ENCODE measurements at places on chromosomes 5 and 9.

DNA sequence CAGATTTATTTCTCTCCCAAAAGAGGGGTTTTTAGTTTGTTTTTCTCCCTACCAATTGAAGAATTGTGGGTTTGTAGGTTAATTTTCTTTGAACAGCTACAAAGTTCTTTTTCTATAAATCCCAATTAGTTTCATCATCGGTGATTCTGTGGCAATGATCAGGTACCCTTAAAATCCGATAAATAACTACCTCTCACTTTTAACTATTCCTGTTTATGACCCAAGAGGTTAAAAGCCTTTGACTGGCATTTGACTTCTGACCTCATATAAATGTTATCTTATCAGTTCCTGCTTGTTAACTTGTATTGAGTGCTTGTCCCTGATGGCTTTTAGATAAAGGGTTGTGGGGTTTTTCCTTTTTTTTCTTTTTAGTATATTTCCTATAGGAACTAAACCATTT lies 124.4 kb upstream of the TMEM161B start:
- DNase-seq = no peak

DNA sequence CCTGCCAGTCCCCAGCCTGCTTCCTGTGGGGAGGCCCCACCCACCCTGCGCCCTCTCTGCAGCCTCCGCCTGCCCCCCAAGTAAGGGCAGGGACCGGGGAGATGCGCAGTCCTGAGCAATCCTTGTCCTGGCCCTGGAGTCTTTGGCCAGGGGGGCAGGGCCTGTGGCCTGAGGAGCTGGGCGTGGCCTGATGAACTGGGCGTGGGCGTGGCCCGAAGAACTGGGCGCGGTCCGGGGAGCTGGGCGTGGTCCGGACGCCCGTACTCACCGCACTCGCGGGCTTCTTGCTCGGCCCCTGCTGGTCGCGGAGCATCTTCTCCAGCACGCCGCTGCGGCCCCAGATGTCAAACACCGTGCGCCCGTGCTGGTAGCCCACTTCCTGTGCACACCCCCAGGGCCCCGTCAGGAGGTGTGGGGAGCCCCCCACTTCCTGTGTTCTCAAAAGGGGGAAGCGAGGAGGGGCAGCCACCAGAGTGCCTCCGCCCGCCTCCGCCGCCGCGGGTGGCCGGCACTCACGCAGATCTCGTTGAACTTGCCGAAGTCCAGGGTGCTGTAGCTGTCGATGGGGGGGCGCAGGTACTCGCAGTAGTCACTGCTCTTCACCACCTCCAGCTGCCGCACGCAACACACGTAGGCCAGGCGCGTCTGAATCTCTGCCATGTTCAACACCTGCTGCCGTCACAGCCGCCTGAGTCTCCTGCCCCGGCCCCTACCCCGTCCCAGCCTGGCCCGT lies 2.7 kb upstream of the NSMF start:
- DNase-seq = peak; percentile 46

DNA sequence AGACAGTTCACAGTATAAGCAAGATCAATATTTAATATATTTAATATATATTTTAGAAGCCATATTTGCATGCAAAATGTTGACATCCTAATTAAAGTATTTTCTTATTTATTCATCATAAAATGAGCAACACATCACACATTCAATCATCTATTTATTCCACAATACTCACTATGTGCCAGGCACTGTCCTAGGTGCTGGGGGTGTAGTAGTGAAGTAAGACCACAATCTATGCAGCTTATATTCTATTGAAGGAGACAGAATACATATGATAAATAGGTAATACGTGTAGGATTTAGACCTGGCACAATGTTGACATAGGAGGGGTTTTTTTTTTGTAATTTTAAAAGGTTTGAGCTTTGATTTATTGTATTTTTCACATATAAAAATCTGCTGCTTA lies 63.1 kb downstream of the GRIN3A start:
- no peak for DNase-seq

GRCh38 chr5:148070621-148071020 lies 6.8 kb downstream of the SPINK5 start:
- no peak for DNase-seq

- DNase-seq = no peak
These were observed 26.0 kb downstream of the CRHBP start for GRCh38 chr5:76978869-76979268.

- no peak for DNase-seq
These were observed 18.8 kb upstream of the ENHO start for GRCh38 chr9:34541540-34541939.

- DNase-seq = no peak
These were observed 155.8 kb downstream of the BRINP1 start for GRCh38 chr9:119213471-119213870.

DNA sequence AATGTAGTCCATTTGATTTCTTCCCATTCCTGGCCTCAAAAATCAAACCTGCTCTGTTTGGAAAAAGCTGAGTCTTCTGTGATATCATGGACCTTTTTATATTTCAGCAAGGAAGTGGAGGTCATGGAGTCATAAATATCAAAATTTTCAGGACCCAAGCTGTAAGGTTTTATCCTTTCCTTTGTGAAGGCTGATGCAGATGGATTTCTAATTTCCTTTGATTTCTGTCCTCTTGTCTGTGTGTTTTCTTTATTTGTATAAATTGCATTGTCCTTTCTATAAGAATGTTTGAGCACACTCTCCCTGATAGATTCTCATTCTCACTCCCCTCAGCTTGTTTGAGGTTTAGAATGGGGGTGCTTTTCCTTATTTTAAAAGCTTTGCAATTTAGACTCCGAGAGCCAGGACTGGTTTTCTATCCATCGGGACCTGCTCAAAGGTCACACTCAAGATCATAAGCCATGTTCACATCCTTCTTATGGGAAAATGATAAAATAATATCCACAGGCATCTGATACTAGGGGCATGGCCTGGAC lies 127.4 kb upstream of the TMEM161B start:
- DNase-seq = no peak

GRCh38 chr9:113556877-113557593 lies 93.5 kb downstream of the RGS3 start:
- DNase-seq = no peak

GRCh38 chr5:116507051-116507537 lies 67.5 kb downstream of the SEMA6A start:
- no peak for DNase-seq

DNA sequence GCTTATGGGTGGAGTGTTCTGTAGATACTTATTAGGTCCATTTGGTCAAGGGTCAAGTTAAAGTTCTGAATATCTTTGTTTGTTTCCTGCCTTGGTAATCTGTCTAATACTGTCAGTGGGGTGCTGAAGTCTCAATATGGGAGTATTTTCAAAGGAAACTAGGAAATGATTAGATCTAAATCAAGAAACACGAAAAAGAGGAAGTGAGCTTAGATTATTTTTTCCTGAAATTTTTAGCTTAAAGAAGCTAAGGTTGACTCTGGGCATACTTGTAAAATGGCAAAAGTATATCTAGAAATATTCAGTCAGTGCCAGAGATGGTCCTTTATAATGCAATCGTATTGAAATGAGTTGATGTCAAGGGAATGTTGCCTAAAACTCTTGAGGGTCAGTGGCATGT lies 313.5 kb downstream of the ICE1 start:
- no peak for DNase-seq

GRCh38 chr5:32630867-32631491 lies 45.6 kb downstream of the SUB1 start:
- no peak for DNase-seq

GRCh38 chr5:133423011-133423617 lies 189.2 kb downstream of the FSTL4 start:
- no peak for DNase-seq

DNA sequence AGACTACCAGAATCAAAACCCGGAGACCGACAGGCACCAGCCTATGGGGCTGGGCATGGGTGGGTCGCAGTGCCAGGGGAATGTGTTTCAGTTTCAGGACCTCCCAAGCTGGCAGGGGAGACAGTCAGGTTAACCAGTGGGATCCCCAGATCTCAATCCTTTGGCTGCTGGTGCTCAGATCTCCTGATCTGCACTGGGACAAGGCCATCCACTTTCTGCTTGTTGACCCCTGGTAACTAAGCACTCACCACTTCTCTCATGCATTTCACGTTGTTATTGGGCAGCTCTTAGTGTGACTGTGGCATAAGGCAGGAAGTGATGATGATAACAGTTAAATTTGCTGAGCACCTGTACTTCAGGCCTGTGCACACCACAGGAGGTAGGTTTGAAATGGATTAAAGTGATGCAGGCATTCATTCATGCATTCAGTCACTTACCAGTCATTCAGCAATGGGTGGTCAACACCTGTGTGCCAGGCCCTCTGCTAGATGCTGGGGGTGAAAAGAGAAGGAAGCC lies 42.1 kb upstream of the STXBP1 start:
- DNase-seq = no peak

- no peak for DNase-seq
These were observed 172.8 kb upstream of the PLCXD3 start for GRCh38 chr5:41683181-41683580.

DNA sequence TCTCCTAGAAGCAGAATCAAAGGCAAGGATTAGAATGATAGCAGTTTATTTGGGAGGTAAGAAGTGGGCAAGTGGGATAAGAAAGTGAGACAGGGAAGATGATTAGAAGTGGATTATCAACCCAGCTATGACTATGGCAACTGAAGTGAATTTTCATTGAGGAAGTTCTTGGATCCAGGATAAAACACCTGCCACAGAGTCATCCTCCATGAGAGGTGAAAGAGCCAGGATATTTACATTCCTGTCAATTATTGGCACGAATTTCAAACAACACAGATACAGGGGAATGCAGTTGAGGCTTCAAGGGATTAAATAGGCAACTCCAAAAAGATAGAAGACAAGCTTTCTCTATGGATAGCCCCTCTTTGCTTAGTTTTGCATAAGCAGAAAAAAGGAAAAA lies 31.8 kb upstream of the ZNF366 start:
- DNase-seq = no peak

DNA sequence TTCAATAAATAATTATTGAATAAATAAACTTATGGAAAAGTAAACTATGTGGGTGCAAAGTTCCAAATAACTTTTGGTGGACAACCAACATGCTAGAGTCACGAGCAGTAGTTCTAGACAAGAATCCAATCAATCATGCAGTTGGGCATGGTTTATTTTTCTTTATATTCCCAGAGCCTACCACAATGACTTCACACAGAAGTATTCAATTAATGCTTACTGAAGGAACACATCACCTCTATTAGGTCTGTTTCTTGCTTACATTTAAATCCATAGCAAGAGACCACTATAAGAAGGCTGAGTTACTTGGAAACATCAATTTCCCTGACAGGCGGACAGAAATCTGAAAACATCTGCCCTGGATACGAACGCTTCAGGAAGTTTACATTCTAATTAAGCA lies 214.2 kb downstream of the TMEM232 start:
- DNase-seq = no peak

- no peak for DNase-seq
These were observed 53.9 kb downstream of the CDH6 start for GRCh38 chr5:31247381-31247780.

DNA sequence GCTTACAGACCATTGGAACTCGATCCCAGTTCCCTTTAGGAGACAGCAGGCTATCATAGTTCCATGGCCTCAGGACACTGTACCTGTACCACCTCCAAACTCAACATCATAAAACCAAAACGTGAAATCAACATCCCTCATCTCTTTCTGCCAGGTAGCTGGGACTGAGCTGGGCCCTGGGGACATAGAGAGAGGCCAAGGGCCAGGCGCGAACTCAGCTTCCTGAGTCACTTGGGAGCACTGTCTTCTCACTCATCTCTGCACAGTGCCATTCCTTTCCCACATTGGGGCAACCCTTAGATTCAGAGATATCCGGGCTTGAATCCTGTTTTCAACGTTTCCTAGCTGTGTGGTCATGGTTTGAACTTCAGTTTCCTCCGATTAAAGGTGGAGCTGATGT lies 12.2 kb downstream of the DAB2IP start:
- no peak for DNase-seq

- no peak for DNase-seq
These were observed 562.2 kb downstream of the HTR1A start for GRCh38 chr5:63400079-63400478.

DNA sequence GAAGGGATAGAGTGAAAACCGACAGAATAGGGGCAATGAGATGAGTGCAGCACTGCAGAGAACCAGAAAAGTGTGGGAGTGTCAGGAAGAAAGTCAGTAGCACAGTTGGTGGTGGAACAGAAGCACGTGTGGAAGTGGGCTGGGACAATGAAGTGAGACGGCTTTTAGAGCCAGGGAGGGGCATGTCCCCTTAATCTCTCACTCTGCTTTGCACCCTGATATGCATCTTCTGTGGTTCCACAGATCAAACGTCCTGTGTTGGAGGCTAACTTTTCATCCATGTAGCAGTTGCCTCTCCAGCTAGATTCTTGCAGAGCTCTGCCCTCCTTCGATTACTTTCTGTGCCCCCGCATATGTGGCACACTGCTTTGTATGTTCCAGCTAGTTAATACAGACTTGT lies 163.6 kb downstream of the DOCK8 start:
- no peak for DNase-seq

- no peak for DNase-seq
These were observed 92.1 kb upstream of the NR5A1 start for GRCh38 chr9:124599121-124599795.

- DNase-seq = no peak
These were observed 164.9 kb upstream of the SEMA6A start for GRCh38 chr5:116739571-116739970.

DNA sequence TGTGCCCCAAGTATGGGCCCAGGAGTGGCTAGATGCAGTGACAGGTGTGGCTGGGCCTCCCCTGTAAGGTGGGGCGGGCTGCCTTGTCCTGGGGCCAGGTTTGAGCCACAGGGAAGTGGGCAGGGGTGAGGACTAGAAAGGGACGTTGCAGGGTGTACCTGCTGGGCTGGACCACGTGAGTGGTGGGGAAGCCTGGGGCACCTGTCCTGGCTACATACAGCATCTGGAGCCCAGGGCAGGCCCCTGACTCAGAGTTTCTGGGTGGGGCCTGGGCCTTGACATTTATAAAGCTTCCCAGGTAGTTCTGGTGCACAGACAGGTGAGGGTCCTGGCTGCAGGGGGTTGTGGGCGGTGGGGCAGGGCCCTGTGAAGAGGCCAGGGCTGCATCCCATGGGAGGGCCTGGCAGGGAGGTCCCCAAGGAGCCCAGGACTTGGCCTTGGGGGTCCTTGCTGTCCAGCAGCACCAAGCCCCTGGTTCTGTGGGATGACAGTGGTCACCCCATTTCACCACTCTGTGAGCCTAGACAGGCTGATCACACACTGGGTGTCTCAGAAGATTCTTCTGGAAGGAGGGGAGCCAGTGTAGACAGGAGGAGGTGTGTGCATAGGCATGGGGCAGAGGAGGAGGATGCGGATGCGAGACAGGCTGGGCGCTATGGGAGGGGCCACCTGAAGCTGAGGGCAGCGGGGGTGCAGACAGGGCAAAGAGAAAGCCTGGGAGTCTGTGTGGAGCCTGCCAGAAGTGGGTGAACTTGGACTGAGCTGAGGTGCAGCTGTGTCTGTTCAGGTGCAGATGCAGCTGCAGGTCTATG lies 94.0 kb downstream of the PHF2 start:
- peak; percentile 0 for DNase-seq

DNA sequence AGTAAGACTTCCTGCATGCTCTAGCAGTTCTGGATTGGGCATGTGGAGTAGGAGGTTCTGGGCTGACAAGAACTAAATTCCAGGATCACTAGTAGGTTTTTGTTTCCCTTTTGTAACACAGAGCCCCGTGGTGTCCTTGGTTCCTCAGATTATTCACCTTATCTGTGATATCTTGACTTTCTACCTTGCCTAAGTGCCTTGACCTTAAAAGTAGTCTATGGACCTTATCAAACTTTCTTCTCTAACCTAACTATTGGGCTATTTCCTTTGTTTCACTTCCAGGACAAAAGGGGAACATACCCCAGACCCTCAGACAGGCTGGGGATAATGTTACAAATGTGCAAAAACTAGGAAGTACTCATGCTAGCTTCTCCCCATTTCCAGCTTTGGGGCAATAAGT lies 595.3 kb downstream of the PSAT1 start:
- no peak for DNase-seq

GRCh38 chr9:110191615-110192014 lies 16.3 kb downstream of the C9orf152 start:
- DNase-seq = no peak
